Epithelial cell of esophagus (primary cell): ENCODE measurements at places on chromosomes 5 and 9.

- peak; percentile 71 for DNase-seq
Measured at GRCh38 chr5:159444441-159445082, 114.3 kb upstream of the IL12B start.

- DNase-seq = no peak
Measured at GRCh38 chr5:14118551-14119320, 24.4 kb upstream of the TRIO start.

GRCh38 chr5:139486201-139486600 is 3.6 kb upstream of the STING1 start:
- DNase-seq = no peak

GRCh38 chr5:52800394-52801213 is 12.9 kb downstream of the ITGA1 start:
- peak; percentile 79 for DNase-seq

DNA sequence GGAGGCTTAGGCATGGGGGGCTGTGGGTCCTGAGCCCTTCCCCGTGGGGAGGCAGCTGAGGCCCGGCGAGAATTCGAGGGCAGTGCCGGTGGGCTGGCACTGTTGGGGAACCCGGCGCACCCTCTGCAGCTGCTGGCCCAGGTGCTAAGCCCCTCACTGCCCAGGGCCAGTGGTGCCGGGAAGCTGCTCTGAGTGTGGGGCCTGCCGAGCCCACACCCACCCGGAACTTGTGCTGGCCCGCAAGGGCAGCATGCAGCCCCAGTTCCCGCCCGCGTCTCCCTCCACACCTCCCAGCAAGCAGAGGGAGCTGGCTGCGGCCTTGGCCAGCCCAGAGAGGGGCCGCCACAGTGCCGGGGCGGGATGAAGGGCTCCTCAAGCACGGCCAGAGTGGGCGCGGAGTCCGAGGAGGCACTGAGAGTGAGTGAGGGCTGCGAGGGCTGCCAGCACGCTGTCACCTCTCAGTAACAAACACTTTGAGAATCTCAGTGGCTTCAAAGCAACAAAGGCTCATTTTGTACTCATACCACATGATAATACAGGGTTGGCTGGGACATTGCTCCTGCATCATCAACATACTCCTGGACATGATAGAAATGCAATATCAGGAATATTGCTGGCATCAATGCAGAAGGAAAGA is 265.7 kb upstream of the ANKRD55 start:
- DNase-seq = no peak

DNA sequence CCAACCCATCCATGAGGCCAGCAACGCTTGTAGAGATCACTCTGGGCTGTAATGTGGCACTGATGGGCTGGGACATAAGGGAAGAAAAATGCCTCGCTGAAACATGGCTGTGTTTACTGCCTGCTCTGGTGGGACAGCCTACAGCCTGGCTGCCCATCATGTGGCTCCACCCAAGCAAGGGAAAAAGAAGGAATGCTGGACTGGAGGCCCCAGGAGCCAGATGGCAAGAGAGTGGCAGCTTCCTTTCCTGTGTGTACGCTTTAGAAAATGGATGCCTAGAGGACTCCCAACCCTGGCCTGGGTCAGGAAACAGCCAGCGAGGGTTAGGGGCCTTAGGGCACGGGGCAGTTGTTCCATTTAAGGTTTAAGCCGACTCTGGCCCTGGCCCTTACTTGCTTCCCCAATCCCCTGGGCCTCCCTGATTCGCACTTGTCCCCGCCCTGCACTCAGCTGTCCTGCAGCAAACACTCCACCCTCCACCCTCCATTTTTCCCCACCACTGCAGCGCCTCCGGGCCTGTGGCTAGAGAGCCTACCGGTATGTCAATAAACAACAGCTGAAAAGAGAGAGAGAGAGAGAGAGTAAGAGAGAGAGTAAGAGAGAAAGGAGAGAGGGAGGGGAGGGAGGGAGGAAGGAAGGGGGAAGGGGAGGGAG is 819.4 kb downstream of the SEMA5A start:
- DNase-seq = no peak

GRCh38 chr5:72115296-72115695 is 8.0 kb downstream of the MAP1B start:
- DNase-seq = no peak

DNA sequence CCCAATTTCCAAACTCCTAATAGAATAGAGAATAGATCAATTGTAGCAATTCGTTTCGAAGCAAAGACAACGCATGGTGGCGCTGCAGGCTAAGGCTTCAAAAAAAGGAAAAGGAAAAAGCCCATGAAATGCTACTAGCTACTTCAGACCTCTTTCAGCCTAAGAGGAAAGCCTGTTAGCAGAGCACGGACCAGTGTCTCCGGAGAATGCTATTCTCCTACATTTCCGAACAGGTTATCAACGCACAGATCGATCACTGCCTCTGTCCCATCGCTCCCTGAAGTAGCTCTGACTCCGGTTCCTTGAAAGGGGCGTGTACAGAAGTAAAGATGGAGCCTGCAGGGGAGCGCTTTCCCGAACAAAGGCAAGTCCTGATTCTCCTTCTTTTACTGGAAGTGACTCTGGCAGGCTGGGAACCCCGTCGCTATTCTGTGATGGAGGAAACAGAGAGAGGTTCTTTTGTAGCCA is at the start of gene PCDHB15:
Gene PCDHB15, plus strand, starts transcription at position 146 of the 468 bp plus-strand sequence. Its CDS starts 184 bp downstream, at position 330.
- DNase-seq = no peak

- no peak for DNase-seq
Measured at GRCh38 chr5:179166886-179167841, 107.0 kb downstream of the ZNF354C start.

DNA sequence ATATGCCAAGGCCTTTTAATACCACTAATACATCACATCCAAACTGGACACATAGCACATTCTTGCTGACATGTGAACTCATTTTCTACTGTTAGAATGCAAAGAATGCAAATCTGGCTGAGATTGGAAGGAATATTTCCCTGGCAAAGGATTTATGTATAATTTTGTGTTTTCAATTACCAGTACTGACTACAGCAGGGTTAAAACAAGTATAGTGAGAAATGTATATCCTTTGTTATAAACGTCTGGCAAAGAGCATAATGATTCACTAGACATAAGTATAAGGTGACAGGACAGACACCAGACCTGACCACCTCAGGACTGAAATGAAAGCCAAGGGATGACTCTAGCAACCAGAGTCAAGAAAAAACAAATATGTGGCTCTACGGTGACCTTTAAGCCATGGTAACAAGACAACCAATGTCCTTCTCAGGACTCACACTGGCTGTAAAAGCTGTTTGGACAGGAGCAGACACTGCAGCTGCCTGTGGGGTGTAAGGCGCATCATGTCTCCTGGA is 95.0 kb downstream of the MRPS27 start:
- no peak for DNase-seq

- peak; percentile 54 for DNase-seq
Measured at GRCh38 chr5:93582677-93583438, at the start of gene NR2F1. Gene NR2F1 (plus strand): TSS chr5:93583222. CDS start chr5:93585024, 1,802 bp downstream.

DNA sequence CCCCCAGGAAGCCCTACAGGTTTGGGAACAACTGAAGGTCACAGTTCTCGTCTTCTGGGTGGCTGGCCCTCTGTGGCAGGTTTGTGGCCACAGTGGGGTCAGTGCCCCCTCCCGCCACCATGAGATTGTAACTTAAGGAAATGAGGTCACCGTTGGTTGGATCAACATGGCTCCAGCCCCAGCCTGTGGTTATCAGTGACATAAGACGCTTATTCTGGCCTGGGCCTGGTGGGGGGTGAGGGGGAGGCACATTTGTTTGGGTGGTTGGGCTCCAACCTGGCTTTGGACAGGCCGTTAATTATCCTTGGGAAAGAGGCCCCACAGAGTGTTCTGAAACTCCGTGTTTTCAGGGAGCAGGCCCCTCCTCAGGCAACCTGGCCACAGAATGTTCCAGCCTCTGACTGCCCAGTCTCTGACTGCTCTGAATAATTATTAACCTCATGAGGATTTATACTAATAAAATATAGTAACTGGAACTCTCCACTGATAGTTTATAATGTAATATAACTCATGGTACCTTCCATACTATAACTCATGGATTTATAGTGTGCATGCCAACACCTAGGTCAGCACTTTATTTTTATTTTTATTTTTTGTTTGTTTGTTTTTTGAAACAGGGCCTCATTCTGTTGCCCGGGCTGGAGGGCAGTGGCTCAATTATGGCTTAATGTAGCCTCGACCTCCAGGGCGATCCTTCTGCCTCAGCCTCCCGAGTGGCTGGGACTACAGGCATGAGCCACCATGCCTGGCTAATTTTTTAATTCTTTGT is 58.0 kb upstream of the RPL26L1 start:
- no peak for DNase-seq

DNA sequence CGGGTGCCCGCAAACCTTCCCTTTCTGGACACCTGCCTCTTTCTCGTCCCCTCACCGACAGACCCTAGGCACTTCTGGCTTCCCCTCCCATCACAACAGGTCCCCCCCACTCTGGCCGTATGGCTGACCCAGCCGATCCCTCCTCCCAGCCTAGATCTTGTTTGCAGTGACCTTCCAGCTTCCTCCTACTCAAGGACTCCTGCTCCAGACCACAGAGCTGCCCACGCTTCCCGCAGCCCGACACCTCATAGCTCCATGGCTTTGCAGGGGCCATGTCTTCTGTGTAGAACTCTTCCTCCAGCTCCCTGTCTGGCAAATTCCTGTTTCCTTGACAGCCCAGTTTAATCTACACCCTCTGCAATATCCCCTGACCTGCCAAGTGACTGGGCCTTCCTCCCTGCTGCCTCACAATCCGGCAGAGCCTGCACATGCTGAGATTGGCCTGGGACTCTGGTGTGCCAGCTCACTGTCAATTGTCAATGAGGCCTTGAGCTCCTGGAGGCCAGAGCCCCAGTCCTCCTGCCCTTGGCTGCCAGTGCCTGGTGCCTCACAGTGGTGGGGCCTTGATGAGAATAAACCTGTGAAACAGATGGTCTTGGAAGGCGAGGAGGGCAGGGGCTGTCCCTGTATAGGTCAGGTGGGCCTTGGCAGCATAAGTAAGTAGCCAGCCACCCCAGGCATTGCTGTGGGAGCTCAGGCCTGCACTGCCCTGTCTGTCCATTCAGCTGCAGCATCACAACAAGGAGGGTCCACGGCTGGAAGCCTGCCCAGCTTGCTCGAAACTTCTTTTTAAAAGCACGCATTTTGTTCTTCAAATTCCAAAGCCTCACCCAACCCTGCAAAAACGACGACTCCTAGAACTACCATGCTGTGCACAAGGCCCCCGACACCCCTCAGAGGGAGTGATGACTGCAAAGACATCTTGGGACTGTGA is 50.5 kb downstream of the GADD45G start:
- DNase-seq = no peak

GRCh38 chr9:120710110-120710981 is 3.9 kb downstream of the MEGF9 start:
- DNase-seq = peak; percentile 43

GRCh38 chr5:133778636-133779035 is 166.3 kb upstream of the FSTL4 start:
- no peak for DNase-seq

DNA sequence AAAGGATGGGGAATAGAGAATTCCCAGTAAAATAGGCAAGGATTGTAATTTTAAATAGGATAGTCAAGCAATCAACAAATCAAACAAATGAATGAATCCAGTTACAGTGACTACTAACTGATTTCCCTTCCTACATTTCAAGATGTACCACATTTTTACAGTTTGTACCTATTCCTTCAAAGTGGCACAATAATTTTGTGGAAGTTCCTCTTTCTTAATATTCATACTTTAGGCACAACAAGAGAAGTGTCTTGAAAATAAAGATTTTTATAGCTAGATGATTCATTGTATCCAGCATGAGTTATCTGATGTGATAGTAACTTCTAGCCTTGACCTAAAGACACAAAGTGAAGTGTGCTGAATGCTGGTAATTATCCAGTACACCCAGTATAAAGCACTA is 122.2 kb upstream of the ACOT12 start:
- no peak for DNase-seq
